SK-N-SH (cell line): ENCODE measurements at places on chromosomes 1 and 21.

DNA sequence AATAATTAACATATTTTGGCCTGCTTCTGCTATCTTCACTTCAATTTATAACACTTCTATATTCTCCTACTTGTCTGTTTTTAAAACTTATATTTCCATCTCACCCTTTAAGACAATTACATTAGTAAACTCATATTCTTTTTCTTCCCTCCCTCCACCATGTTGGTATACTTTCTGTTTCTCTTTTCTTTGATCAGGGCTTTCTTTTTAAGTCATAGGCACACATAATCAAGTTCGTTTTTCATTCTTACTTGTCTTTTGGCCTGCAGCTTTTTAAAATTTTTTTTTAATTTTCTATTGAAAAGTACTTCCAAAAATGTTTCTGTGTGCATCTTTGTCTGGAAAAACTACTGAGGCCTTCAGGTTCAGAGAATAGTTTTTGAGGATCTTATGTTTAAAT is 2.3 kb downstream of the PYHIN1 start:
- no peaks in the 10 kb centered on the region for H3K4me1 ChIP-seq
- no peaks in the 10 kb centered on the region for H3K36me3 ChIP-seq
- H3K4me3 ChIP-seq: no peak overlapping the region
- H3K27me3 ChIP-seq: no peaks in the 10 kb centered on the region
- no peak overlapping the region for H3K27ac ChIP-seq
- no peak for DNase-seq

GRCh38 chr1:205985330-205986005 is 17.7 kb downstream of the RAB7B start:
- no peak for DNase-seq
- H3K4me1 ChIP-seq: peaks cover 1% of the 10 kb centered on the region; the same call in 1 of the 2 replicates
- no peak overlapping the region for H3K4me3 ChIP-seq

GRCh38 chr21:34997294-34997693 is 51.8 kb downstream of the RUNX1 start:
- H3K27me3 ChIP-seq: no peaks in the 10 kb centered on the region
- H3K27ac ChIP-seq: no peak overlapping the region

DNA sequence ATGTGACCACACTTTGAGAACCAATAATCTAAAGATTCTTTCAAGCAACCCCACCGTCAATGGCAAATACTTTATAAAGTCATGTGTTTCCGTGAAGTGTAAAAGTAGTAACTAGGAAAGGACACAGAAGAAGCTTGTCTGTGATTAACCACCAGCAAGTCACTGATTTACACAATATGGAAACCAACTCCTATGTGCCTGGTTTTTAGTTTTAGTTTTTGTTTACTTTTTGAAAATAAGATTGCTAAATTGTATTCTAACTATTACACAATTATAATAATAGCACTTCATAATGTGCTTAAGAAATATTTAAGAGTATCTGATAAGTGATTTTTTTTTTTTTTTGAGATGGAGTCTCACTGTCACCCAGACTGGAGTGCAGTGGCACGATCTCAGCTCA is 13.0 kb downstream of the FMO2 start:
- H3K27ac ChIP-seq: no peak overlapping the region
- no peak for DNase-seq
- no peaks in the 10 kb centered on the region for H3K36me3 ChIP-seq
- no peak overlapping the region for H3K4me3 ChIP-seq
- no peaks in the 10 kb centered on the region for H3K4me1 ChIP-seq

GRCh38 chr1:147625362-147625995 is 44.8 kb downstream of the ACP6 start:
- no peaks in the 10 kb centered on the region; the same call in 1 of the 2 replicates for H3K4me1 ChIP-seq
- DNase-seq: no peak
- H3K27me3 ChIP-seq: no peaks in the 10 kb centered on the region
- peaks cover 54% of the 10 kb centered on the region for H3K36me3 ChIP-seq
- H3K4me3 ChIP-seq: no peak overlapping the region

- no peak for DNase-seq
- H3K4me1 ChIP-seq: peaks cover 36% of the 10 kb centered on the region
- peaks cover 16% of the 10 kb centered on the region for H3K27me3 ChIP-seq
- H3K27ac ChIP-seq: no peak overlapping the region
- H3K36me3 ChIP-seq: no peaks in the 10 kb centered on the region
Measured at GRCh38 chr1:151721788-151722510, 627 bp downstream of the RIIAD1 start.

GRCh38 chr1:168719306-168720111 is 9.5 kb downstream of the DPT start:
- DNase-seq: no peak
- H3K4me3 ChIP-seq: no peak overlapping the region
- no peaks in the 10 kb centered on the region for H3K27me3 ChIP-seq
- no peaks in the 10 kb centered on the region for H3K36me3 ChIP-seq
- H3K4me1 ChIP-seq: peaks cover 24% of the 10 kb centered on the region

GRCh38 chr1:36560177-36560576 is 77.5 kb upstream of the CSF3R start:
- no peaks in the 10 kb centered on the region; the same call in 1 of the 2 replicates for H3K27me3 ChIP-seq
- no peaks in the 10 kb centered on the region for H3K36me3 ChIP-seq
- H3K4me1 ChIP-seq: no peaks in the 10 kb centered on the region
- H3K4me3 ChIP-seq: no peak overlapping the region
- H3K27ac ChIP-seq: no peak overlapping the region
- no peak for DNase-seq

DNA sequence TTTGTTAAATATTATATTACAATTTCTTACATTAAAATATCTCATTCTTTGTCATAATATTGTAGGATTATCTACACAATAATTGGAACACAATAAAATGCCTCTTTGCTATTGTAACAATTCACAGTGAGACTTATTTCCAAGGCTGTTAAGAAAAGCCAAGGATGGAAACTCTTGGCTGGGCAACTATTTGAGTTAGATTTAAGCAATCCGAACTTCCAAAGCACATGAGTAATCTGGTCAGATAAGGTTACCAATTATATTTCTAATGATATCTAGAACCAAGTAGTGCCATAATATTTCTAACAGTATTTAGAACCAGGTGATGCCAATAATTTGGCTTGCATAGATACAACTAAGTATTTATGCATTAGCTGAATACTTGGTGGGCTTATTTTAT is 154.7 kb upstream of the KCNK2 start:
- H3K4me1 ChIP-seq: no peaks in the 10 kb centered on the region
- no peak overlapping the region for H3K27ac ChIP-seq
- no peak overlapping the region for H3K4me3 ChIP-seq
- no peaks in the 10 kb centered on the region for H3K36me3 ChIP-seq
- H3K27me3 ChIP-seq: no peaks in the 10 kb centered on the region
- no peak for DNase-seq

GRCh38 chr1:16727190-16728111 is 12.9 kb upstream of the RNU1-4 start:
- H3K36me3 ChIP-seq: no peaks in the 10 kb centered on the region
- peak; percentile 29 for DNase-seq
- no peak overlapping the region for H3K27ac ChIP-seq
- no peaks in the 10 kb centered on the region for H3K4me1 ChIP-seq

GRCh38 chr21:42155045-42155855 is 63.7 kb upstream of the ABCG1 start:
- DNase-seq: no peak
- H3K4me1 ChIP-seq: peaks cover 29% of the 10 kb centered on the region
- H3K27me3 ChIP-seq: peaks cover 5% of the 10 kb centered on the region; the same call in 1 of the 2 replicates
- no peak overlapping the region for H3K4me3 ChIP-seq
- H3K27ac ChIP-seq: no peak overlapping the region

DNA sequence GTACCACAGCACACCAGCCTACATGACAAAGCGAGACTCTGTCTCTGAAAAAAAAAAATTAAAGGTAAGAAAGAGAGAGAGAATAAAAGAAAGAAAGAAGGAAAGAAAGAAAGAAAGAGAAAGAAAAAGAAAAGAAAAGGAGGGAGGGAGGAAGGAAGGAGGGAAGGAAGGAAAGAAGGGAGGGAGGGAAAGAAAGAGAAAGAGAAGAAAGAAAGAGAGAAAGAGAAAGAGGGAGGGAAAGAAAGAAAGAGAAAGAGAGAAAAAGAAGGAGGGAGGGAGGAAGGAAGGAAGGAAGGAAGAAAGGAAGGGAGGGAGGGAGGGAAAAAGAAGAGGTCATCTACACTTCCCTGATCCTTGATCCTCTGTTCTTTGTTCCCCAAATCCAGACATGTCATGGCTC is 104.8 kb upstream of the GJB5 start:
- no peaks in the 10 kb centered on the region for H3K4me1 ChIP-seq
- no peak overlapping the region for H3K4me3 ChIP-seq
- no peaks in the 10 kb centered on the region for H3K27me3 ChIP-seq
- no peak for DNase-seq
- no peak overlapping the region for H3K27ac ChIP-seq
